ENCODE measurements at places on chromosomes 13 and 19.

- DNase-seq = no peak
Measured at GRCh38 chr19:2138061-2138728, 13.2 kb downstream of the AP3D1 start.

DNA sequence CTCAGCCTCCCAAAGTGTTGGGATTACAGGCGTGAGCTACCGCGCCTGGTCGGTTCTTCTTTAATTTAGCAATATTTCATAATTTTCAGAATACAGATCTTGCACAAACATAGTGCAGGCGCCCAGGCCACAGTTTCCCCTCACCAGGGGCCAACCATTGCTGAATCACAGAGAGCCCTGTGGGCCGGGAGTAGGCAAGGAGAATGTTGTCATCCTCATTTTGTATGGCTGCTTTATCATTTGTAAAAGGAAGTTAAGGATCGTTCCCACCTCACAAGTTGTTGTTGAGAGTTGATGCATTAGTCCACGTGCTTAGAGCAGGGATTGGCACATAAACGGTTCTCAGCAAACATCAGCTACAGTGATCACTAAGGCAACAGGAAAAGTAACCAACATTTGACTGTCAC is 30.2 kb downstream of the MEIS3 start:
- DNase-seq = no peak

- DNase-seq = no peak
Measured at GRCh38 chr19:17246681-17247425, 1.1 kb upstream of the NR2F6 start.

GRCh38 chr13:25415241-25415640 is 43.5 kb downstream of the ATP8A2 start:
- no peak for DNase-seq

- no peak for DNase-seq
Measured at GRCh38 chr13:98315466-98315865, 138.4 kb upstream of the RNF113B start.

DNA sequence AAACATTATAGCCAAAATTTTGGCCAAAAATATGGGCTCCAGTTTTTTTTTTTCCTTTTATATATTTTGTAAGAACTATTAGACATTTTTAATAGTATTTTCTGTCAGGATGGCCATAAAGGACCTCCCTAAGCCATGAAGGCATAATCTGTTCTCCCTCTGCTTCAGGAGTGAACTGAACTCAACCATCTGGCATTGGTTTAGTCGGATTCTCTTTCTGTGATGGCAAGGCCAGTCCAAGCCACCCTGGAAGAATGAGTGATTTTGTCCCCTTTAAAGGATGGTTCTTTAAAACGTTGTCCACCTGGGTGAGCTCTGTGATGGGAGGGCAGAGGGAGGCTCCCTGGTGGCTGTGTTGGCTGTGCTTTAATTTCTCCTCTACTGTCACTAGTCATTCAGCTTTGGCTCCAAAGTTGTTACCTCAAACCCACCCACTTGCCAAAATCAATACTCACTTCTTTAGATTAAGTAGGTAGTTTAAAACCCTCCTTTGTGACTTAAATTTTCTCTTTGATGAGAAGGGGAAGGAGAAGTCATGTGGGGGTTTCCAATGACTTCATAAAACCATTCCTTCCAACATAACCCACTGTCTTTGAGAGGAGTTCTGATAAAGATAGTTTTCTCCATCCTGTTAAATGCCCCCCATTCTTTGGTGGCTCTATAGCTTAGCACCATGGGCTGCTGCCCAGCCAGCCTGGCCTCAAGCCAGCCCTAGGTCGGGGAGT is 4.4 kb downstream of the TNFRSF19 start:
- no peak for DNase-seq

GRCh38 chr13:82571653-82572052 is 1310.6 kb downstream of the SLITRK1 start:
- no peak for DNase-seq

GRCh38 chr19:16207490-16208025 is 9.8 kb downstream of the AP1M1 start:
- DNase-seq = no peak

DNA sequence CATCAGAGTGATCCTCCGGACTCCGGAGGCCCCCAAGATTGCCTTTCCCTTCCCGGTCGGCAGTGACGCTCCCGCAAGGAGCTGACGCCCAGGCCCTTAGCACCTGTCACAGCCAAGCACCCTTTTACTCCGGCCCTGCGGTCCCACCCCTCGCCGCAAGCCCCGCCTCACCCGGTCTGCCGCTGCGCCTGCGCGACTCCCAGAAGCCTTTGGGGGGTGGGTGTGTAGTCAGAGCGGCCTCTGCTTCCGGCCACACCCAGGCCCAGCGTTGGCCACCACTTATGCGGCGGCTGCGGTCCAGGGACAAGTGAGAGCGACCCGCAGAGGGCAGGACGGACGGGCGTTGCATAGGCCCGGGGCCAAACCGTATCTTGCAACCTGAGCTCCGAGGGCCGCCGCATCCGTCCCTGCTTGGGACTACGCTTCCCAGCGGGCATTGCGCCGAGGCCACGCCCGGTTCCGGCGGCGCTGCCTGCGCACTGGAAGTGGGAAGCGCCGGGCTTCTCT is 441 bp upstream of the ZFP28 start:
- DNase-seq = no peak

- DNase-seq = no peak
Measured at GRCh38 chr19:47549261-47549862, 23.6 kb downstream of the ZNF541 start.

GRCh38 chr19:17074634-17075034 is 618 bp downstream of the HAUS8 start:
- DNase-seq = no peak

- DNase-seq = no peak
Measured at GRCh38 chr19:4103080-4103433, 20.9 kb downstream of the MAP2K2 start.

- no peak for DNase-seq
Measured at GRCh38 chr13:106183410-106184065, 351.9 kb downstream of the EFNB2 start.

DNA sequence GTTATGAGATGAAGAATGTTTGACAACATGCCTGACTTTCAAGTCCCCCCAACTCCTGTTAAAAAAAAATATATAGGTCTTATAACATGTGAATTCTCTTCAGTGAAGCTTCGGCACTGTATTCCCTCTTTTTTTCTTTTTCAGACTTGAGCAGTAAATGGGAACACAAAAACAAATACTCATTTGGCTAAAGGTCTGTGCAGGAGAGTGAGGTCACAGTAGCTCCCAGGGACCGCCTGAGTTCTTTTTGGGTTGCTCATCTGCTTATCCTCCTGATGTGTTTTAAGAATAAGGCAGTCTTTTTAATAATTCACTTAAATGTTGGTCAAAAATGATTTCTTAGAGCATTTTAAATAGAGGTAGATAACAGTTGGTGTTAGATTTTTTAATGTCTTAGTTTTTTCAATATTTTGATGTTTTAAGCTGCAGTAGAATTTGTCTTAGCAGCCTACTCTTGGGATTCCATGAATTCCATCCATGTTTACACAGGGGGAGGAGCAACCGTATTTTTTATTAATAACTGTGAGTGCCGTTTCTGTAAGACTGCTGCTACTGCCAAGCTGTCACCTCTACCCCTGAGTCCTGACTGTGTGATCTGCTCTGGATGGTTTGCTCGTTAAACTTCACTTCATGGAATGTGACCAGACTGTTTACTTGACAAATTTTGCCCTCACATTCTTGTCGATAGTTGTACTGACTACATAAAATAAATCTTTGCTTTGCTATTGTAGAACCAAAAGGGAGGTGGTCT is 14.9 kb downstream of the HNRNPM start:
- DNase-seq = no peak

GRCh38 chr13:19961924-19962323 is 3.4 kb downstream of the ZMYM2 start:
- no peak for DNase-seq

DNA sequence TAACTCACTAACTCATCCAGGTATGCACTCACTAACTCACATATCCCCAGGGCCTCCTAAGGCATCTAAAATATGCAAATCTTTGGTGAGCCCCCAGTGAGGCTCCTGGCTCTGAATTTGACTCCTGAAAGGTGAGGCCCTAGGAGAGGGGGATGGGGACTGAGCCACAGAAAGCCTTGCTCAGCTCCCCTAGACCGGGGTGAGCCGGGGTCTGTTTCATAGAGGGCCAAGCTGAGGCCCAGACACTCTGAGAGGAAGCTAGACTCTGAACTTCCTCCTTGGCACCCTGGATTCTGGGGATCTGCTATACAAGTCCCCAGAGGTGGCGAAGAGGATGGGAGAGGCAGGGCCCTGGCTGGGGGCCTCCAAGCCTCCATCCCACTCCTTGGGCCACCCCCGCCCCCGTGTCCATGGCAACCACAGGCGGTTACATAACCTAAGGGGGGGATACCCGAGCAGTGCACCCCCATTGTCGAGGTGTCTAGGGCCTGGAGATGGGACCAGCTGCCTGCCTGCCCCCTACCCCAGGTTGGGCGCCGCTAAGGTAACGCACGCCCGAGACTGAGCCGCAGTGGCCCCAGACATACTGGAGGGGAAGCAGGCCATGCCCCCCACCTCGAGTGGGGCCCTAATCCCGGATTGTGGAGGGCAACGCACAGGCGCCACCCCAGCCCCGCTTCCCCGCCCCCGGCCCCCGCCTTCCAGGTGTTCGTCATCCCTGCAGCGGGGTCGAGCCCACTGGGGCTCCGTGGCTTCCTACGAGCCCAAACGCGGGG is 646 bp downstream of the ABHD8 start:
- no peak for DNase-seq

GRCh38 chr13:97753942-97754670 is 199.4 kb upstream of the IPO5 start:
- DNase-seq = no peak

GRCh38 chr19:30237140-30237539 is 135.0 kb upstream of the ZNF536 start:
- DNase-seq = no peak

DNA sequence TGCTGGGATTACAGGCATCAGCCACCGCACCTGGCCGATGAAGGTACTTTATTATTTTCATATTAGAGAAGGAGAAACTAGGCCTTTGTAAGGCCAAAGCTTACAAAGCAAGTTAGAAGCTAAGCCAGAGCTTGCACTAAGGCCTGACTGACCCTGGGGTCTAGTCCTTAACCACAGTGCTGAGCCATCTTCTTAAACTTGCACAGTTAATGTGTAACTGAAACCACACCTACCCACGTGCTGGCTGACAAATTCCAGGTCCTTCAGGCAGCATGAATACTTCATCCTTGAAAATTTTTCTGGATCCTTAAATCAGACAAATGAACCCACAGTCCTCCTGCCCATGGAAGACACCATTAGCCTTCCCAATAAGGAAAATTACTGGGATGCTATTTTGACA is 880.6 kb downstream of the UQCRFS1 start:
- DNase-seq = no peak

- DNase-seq = no peak
Measured at GRCh38 chr19:6067975-6068374, 42.3 kb downstream of the RFX2 start.

DNA sequence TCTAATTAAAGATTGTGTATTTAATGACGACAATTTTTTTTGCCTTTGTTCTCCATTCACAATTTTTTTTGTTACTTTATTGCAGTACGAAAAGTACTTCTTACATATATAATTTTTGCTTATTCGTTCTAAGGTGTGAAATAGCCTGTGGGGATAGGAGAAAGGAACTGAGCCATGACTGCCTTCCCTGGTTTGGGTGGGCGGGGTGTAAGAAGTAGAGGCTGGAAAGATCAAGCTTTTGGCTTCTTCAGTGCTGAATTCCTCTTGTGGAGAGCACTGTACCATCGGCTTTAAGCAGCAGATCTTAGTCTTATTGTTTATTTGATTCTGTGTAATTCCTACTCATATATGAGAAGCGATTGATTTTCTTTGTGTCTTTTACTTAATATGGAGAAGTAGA is 115.8 kb downstream of the NBEA start:
- no peak for DNase-seq

DNA sequence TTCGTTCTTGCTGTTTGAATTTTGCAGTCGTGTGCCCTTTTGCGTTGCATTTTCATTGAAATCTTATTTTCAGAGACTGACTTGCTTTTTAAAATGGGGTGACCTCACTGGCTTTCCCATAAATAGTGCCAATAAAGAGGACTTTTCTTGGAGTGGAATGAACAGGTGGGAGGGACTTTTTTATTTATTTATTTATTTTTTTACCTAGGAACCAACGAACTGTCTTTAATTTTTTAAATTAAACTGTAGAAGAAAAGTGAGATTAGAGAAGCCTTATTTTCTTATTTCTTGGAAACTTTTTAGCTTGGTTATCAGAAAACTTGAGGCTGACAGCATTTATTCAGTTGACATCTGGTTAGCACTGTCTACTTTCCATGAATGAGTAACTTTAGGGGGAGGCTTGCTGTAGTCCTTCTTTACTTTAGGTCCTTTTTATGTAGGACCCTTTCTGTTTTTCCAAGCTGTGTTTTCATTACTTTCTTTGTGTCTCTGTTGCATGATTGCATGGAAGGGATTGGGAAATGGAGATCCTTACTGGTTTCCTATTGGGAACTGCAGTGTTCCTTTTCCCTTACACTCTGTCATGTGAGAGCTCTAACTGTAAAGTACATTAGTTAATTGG is 1.7 kb downstream of the SLAIN1 start:
- no peak for DNase-seq

DNA sequence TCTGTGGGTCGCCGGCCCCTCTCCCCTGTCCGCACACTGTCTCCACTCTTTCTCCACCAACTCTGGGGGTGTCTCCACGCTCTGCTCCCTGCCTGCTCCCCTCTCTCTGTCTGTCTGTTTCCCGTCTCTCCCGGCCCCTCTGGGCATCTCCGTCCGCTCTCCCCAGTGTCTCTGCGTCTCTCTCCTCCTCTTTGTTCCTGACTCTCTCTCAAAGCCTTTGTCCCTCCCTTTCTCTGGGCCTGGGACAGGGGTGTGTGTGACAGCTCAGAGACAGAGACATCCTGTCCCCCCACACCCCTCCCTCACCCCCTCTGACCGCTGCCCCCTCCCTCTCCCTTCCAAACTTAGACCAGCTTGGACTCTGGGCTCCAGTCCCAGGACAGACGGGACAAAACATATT is 668 bp upstream of the SBK3 start:
- no peak for DNase-seq

DNA sequence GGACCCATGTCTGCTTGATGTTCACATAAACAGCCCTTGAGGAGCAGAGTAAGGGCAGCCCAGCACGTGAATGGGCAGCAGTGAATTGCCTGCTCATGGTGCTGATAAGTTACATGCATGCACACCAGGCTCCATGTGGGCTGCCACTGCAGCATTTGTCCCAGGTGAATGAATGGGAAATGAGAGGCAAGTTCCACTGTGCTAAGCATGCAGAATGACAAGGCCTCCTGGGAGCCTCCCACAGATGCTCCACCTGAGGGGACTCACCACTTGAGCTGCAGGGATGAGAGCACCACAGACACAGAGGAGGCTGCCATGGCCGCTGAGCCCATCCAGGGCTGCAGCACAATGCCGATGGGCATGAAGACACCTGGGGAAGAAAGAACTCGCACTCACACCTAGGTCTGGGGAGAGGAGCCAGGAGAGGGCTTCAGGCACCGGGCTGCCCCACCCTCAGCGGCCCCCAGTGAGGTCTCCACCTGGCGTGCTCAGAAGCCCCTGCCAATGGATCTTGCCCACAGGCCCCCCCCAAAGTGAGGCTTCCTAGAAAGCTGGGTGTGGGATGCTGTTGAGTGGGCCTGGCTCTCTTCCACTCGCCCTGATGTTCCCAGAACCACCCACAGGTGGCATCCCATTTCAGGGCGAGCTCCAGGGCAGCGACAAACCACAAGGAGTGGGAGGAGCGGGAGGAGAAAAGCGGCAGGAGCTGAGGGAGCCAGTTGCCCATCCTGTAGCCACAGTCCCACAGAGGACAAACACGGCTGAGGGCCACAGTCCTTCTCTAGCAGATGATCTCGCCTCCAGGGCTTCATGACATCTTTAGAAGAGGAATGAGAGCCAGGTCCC is 73.8 kb downstream of the CCDC70 start:
- peak; percentile 29 for DNase-seq

GRCh38 chr19:19151418-19151817 is 13.1 kb upstream of the TMEM161A start:
- no peak for DNase-seq
